Pulmonary artery endothelial cell (primary cell): ENCODE measurements at places on chromosomes 1 and 21. TPM values are rescaled to one million over a fixed set of nuclear protein-coding genes. Genes with fewer than 3 reads are reported as not detected.

- no peak for DNase-seq
Measured at GRCh38 chr1:241352401-241352800, 4.6 kb downstream of the RGS7 start.

- no peak for DNase-seq
Measured at GRCh38 chr1:30895944-30896660, 12.5 kb downstream of the SDC3 start.

The GPR37L1 gene
- not detected in 2 replicates for total RNA-seq

DNA sequence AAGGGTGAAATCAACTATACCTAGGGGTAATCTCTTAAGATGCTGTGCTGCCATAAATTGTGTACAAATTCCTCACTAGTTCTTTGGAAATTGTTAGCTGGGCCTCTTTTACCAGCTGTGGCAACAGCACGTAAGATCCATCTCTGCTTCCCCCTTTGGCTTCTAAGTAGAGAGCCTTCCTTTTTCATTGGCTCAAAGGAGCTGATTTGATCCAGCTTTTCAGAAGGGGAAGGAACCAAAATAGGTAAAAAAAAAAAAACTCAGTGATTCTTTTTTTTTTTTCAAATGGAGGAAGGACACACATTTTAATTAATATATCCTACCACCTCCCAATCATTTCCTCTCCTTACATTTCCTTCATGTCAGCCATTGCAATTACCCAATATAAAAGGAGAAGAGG, 4.0 kb upstream of the RCAN1 start:
- DNase-seq, result no peak

DNA sequence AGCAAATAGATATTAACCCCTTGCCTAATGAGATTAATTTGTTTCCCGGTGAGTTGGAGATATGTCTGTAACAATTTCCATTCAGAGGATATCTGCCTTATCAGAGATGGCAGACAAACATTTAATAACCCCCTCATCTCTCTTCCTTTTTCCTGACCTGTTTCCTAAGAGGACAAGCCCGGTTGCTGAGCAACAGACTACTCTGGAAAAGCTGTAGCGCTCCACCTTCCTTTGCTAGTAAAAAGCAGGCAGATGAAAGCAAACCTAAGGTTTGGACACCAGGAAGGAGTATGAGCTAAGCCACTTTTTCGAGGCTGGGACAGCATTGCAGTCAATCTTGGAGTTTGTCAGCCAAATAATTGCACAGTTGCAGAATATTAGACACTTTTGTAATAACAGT, 82.4 kb downstream of the RGS21 start:
- no peak for DNase-seq
